ENCODE measurements at places on chromosomes 5 and 9. TPM values are rescaled to one million over a fixed set of nuclear protein-coding genes. Genes with fewer than 3 reads are reported as not detected.

The FOXD4L5 gene
- not detected for total RNA-seq

The MVB12B gene
- total RNA-seq, result 4.9 TPM

DNA sequence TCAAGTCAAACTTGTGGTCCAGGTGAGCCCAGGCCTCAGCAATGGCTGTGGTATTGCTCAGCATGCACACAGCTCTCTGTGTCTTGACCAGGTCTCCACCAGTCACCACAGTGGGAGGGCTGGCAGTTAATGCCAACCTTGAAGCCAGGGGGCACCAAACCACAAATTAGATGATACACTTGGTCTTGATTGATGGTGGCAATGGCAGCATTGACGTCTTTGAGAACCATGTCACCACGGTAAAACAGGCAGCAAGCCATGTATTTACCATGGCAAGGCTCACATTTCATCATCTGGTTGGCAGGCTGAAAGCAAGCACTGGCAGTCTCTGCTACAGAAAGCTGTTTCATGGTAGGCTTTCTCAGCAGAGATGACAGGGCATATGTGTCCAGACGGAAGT lies 40.0 kb downstream of the NIM1K start:
- DNase-seq, result peak; percentile 48

The IL9 gene
- total RNA-seq, result not detected

- no peak for DNase-seq
Observed at GRCh38 chr9:131693651-131694597, 46.0 kb downstream of the RAPGEF1 start.

GRCh38 chr9:27400334-27400880 lies 103.5 kb upstream of the EQTN start:
- no peak for DNase-seq

GRCh38 chr5:77329664-77330430 lies 119.4 kb downstream of the PDE8B start:
- DNase-seq, result no peak

DNA sequence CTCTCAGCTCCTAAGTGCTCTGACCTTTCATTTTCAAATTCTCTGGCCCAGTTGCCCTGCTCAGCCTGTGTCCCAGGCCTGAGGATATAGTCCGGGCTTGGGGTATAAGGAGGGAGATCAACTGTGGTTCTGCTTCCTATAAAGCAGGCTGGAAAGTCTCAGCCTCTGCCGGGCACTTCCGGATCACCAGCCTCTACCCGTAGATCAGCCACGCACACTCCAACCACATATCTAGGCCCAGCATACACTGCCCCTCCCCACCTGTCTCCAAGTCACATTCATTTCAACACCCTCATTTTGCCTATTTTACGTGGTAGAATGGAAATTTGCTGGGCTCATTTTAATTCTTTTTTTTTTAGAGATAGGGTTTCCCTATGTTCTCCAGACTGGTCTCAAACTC lies 3.1 kb downstream of the ZER1 start:
- DNase-seq, result no peak

DNA sequence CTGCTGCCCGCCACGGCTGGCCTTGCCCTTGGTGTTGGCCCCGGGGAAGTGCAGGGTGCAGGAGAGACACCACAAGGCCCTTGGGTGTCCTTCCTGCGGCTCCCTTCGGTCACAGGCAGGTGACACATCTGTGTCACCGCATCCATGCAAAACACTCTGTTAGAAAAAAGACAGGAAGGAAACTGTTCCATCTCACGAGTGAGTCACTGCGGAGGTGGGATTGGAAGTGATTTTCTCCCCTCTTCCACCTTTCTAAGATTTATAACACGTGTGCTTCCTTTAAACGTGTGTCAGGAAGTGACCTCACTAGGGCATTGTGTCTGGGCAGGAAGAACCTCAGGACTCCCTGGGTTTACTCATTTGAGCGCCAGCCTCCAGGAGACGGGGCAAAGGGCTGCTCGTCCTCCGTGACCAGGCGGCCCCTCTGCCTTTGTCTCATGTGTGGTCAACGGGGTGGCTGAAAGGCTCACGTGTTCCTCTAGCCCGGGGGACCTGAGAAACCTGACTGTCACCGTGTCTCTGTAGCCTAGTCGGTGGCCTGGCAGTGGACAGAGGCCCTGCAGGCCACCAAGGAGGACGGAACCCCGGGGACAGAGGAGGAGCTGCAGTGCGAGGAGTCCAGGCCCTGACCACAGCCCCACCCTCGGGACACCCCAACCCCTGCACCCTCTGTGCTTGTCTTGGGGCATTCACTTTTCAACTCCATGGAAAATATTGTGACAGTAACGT lies 4.9 kb upstream of the LCN1 start:
- DNase-seq, result no peak

- no peak for DNase-seq
Observed at GRCh38 chr5:32578363-32578762, 7.0 kb upstream of the SUB1 start.

- DNase-seq, result no peak
Observed at GRCh38 chr5:124736805-124737188, 9.6 kb downstream of the ZNF608 start.

The PDCD1LG2 gene
- total RNA-seq, result 4.7 TPM

DNA sequence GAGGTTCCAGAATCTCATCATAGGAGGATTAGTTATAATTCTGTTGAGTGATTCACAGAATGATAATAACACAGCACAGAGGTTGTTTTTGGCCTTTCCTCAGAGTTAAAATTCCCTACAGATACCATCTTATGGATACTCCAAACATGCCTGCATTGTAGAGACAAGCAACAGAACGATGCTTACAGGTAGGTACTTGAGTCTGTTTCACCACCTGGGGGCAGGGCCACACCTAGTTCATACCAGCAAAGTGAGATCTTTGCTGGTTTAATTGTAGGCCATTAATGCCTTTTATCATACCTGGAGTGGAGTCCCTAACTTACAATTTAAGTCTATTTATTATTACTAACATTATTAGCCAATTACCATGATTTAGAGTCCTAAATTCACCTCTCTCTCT lies 416.5 kb upstream of the TLE4 start:
- DNase-seq, result no peak

DNA sequence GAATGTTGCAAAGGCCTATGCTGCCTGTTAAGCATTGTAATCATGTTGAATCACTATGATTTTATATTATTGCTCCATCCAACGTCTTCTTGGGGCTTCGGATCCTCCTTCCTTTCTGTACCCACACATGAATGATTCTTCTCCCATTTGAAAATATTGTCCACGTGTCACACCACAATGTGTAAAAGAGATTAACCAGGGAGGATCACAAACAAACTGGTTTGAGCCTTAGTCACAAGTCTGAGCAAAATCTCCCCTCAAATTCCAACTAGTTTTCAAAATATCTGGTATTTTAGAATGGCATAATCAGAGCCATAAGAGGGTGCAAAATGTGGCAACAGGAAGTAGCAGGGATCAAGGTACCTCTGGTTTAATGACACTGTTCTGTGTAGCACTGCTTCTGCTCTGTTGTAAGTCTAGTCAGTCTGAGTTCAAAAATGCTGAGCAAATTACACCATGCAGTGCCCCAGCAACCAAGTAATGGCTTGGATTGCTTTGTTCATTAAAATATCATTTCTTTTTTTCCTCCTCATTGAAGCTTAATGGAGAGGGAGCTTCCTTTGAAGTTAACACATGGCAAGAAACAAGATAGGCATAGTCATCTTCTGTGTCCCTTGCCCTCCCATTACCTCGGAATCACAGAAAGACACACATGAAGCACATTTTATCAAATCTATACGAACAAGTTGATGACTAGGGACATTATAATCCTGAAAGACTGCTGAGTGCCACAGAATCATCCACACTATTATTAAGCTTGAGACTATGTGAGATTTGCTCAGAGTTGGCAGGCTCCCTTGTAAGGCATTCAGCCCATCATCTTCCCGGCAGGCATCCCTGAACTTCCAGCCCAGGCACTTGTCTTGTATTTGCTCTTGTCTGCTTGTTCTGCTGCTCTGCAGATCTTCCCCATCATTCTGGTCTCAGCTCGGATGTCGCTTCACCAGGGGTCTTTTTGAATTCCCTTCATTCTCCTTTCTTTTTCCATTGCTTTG lies 102.0 kb upstream of the PRLR start:
- no peak for DNase-seq

The GPX8 gene
- total RNA-seq, result 83.7 TPM

GRCh38 chr5:152527358-152528052 lies 122.4 kb upstream of the NMUR2 start:
- DNase-seq, result no peak

DNA sequence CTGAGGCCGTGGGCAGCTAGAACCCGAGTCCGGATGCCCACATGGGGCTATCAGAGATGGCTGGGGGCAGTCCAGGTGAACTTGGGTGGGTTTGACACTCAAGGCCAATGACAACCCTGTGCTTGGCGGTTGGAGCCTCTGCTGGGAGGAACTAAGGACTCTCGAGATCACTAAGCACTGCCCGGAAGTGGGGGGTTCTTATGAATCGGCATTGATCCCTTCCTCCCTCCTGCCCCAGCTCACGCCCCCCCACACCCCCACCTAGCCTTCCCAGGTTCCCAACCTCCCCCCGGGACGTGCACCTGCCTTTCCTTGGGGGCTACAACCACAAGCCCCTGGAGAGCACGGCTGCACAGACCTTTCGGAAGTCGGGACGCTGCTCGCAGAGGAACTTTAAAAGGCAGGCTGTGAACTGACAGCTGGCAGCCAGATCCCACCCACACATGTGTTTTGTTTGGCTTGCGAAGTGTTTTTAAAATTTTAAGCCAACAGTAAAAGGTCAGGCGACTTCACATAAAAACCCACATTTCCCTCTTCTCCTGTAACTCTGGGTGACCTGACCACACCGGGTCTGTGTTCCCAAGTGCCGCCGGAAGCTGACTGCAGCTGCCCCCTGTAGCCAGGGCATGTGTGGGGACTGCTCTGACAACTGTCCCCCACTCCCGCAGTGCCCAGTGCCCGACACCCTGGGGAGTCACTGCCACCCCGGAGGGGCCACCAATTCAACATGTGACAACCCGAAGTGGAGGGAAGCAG lies 5.1 kb upstream of the RALGDS start:
- peak; percentile 63 for DNase-seq

The FAM151B gene
- 12.0 TPM for total RNA-seq

DNA sequence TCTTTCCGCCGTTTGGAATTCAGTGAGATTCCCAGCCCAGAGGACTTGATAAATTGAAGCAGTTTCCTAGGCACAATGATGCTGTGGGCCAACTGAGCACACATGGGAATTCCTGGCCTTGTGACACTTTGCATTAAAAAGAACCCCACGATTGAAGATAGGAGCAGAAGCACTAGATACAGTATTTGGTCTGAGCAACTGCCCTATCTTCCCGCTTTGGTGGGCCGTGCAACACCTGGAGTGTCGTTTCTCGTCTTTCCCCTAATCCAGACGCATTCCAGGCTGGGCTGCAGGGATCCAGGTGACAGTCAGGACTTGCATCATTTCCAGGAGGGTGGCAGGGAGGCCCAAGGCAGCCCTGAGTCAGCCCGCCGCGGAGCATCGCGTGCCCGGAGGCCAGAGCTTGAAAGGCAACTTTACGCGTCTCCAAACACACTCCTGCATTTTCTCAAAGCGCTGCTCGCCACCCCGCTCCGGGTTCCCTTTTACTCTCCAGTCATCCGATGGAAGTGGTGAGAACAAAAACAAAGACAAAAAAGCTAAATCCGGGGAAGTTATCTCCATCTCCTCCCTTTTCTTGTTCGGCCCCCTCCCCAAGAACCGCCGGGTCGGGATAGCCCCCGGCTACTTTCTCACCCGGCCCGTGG lies 753 bp upstream of the STC2 start:
- peak; percentile 70 for DNase-seq

DNA sequence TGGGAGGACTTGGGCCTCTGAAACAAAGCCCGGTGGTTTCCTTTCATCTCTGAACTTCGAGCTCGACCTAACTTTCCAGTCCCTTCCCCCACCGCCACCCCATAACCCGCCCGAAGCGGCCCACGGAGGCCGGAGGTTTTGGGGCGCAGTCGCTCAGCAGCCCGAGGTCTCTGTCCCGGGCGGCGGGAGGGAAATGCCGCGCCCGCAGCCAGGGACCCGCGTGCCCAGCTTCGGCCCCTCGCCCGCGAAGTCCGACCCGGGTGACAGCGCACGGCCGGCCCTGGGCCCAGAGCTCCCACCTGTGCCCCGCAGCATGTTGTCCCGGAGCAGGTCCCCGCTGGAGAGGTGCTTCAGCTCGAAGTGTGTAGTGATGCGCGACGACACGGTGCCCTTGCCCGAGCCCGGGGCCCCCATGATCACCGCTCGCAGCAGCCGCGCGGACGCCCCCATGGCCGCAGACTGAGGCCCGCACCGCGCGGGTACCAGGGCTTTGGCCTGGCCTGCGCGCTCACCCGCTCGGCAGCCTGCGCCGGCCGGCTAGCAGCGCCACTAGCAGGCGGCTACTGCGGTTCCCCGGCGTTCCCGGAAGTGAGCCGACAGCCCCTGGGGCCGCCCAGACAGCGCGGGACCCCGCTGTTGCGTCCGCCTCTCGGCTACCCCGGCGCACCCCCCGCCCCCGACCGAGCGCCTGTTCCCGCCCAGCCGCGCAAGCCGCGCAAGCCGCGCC lies at the start of gene AK3:
Gene AK3 (minus strand): TSS at position 565 of the 727 bp plus-strand sequence. CDS start 115 bp downstream, at position 450.
- peak; percentile 85 for DNase-seq

DNA sequence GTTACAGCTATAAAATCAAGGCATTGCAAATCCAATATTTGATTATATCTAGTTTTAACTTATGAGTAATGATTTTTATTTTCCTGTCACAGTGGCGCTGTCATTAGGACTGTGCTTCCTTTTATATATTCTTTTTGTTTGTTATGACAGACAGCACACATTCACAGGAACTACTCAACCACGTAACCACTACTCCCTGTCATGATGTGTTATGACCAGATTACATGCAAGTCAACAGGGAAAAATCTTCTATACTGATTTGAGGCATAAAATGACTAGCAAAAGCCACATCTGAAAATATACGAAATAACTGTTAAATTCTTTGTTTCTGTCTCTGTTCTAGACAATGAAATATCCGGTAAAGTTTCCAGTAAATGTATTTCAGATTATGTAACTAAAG lies 25.4 kb downstream of the SREK1 start:
- no peak for DNase-seq

The DMRTA1 gene
- total RNA-seq, result 2.0 TPM

DNA sequence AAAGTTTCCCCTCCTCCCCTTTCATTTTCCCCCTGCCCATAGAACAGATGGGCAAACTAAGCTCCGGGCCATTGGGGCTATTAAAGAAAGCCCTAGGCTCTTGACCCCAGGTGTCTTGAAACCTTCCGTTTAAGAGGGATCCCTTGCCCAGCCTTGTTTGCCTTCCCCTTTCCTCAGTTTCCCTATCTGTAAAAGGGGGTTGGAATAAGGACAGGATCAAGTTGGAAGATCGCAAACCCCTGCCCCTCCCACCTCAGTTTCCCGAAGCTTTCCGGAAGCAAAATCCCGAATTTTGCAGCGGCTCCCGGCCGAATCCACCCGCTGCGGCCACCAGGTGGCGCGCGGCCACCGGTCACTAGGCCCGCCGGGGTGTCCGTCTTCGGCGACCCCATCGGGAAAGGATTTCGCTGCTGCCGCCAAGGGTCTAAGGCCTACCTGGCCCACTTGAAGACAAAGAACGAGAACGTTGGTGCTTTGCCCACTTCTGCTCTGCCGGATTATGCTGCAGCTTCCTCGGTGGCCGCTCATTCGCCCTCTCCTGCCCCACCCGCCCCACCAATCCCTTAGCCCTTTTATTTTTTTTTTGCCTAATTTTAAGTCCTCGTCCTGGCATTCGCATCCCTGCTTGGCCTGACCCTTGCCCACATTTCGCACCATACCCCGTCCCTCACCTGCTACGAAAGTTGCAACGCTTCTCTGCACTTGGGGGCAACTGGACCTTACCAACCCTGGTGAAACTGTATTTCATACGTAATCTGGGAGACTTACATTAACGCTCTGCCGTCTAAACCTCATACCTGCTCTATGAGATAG lies 962 bp upstream of the NR6A1 start:
- peak; percentile 77 for DNase-seq

GRCh38 chr5:174636094-174636493 lies 88.3 kb upstream of the MSX2 start:
- DNase-seq, result no peak
